Activated CD4-positive, CD25-positive, alpha-beta regulatory T cell treated with anti-CD3 and anti-CD28 coated beads, Interleukin-2, amount 50 U/mL, for 72 hours (primary cell): ENCODE measurements at places on chromosomes 11 and 22.

- DNase-seq, result no peak
Measured at GRCh38 chr11:73651661-73652045, 5.3 kb downstream of the PLEKHB1 start.

GRCh38 chr11:119496469-119496868, 73.5 kb upstream of the THY1 start:
- no peak for DNase-seq

- no peak for DNase-seq
Measured at GRCh38 chr11:64753380-64754123, 6.2 kb downstream of the PYGM start.

- no peak for DNase-seq
Measured at GRCh38 chr11:78244546-78245255, 56.0 kb downstream of the USP35 start.
